ENCODE measurements at places on chromosomes 5 and 9. TPM values are rescaled to one million over a fixed set of nuclear protein-coding genes. Genes with fewer than 3 reads are reported as not detected.

- no peak for DNase-seq
These were observed 4.9 kb upstream of the LRRC14B start for GRCh38 chr5:186091-187041.

GRCh38 chr5:134268919-134269318, 43.0 kb upstream of the PPP2CA start:
- no peak for DNase-seq

- no peak for DNase-seq
These were observed 234.2 kb downstream of the ZNF608 start for GRCh38 chr5:124512236-124512635.

GRCh38 chr5:88877826-88878225, 5.2 kb downstream of the MEF2C start:
- no peak for DNase-seq

- no peak for DNase-seq
These were observed 31.2 kb upstream of the AFAP1L1 start for GRCh38 chr5:149240354-149240998.

DNA sequence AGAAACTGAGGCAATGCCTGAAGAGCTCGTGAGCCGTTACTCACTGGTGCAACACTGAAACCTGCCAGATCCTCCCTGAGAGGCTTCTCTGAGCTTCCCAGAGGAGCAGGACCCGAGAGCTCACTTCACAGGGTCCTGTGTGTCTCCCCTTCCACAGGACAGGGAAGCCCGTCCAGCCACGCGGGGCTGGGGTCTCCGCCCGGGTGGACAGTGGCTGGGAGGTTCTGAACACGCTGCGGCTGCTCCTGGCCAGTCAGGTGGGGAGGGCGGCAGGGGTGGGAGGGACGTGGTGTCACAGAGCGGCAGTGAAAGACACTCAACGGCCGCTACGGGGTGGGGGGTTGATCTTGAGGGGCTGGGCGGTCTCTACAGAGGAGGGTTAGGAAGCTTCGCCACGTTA, 290 bp upstream of the ZDHHC11 start:
- no peak for DNase-seq

GRCh38 chr9:96242811-96243210, 59.2 kb downstream of the HSD17B3 start:
- DNase-seq = no peak

DNA sequence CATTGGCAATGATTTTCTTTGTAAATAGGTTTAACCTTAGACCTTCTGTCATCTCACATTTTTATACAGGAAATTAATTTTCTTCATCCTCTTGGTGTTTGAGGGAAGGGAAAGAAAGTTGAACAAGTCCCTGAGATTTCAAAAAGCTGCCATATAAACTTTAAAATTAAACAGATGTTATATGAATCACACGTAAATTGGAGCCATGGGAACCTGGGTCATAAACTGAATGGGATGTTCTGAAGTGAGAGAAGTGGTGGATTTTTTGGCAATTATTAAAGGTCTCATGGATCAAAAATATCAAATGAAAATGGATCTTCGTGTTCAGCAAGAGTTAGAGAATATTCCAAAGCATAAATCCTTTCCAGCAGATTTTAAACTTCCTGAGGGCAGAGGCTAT, 242.2 kb downstream of the DMRT2 start:
- DNase-seq = no peak

YTHDC2 gene
- 14.8 TPM for total RNA-seq

PTPDC1 gene
- total RNA-seq = 11.5 TPM
